ENCODE measurements at places on chromosomes 2 and 18.

DNA sequence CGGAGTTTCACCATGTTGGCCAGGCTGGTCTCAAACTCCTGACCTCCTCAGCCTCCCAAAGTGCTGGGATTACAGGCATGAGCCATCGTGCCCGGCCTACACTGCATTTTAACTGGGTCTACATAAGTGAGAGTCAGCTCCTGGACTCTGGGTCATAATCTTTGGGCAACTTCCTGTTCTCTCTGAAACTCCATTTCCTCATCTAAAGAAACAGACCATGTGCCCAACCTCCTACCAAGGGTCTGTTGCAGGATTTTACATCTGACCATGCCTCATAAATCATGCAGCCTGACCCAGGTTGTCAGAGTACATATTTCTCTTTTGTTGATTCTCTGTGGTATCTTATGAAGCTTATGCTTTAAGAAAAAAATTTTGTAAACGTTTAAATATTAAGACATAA, 280.4 kb downstream of the ALPK2 start:
- no peak for DNase-seq

DNA sequence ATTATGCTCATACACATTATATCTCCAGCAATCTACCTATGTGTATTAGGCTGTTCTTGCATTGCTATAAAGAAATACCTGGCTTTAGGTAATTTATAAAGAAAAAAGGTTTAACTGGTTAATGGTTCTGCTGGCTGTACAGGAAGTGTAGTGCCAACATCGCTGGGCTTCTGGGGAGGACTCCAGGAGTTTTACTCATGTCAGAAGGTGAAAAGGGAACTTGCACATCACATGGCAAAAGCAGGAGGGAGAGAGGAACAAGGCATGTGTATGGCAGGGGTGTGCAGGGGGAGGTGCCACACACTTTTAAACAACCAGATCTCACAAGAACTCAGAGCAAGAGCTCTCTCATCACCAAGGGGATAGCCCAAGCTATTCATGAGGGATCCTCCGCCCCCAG, 715.4 kb upstream of the ZEB2 start:
- DNase-seq = no peak

GRCh38 chr2:30716123-30716900, 90.9 kb downstream of the CAPN13 start:
- no peak for DNase-seq

DNA sequence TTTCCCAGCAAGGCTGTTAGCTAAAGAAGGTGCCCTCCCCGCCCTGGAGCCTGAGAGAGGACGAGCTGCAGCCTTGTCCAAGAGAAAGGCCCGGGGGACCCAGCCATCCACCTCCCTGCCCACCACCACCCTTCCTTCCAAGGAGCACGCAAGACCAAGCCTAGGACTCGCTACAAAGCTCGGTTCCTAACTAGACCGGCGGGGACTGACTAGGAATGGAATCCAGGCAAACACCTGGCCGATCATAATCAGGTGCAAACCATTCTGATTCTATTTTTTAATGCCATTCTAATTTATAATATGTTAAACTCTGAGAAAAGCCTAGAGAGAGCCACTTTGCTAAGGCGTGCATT, 19.7 kb upstream of the TUBB6 start:
- no peak for DNase-seq

- DNase-seq = no peak
These were observed 146.6 kb downstream of the VAPA start for GRCh38 chr18:10060469-10060782.

DNA sequence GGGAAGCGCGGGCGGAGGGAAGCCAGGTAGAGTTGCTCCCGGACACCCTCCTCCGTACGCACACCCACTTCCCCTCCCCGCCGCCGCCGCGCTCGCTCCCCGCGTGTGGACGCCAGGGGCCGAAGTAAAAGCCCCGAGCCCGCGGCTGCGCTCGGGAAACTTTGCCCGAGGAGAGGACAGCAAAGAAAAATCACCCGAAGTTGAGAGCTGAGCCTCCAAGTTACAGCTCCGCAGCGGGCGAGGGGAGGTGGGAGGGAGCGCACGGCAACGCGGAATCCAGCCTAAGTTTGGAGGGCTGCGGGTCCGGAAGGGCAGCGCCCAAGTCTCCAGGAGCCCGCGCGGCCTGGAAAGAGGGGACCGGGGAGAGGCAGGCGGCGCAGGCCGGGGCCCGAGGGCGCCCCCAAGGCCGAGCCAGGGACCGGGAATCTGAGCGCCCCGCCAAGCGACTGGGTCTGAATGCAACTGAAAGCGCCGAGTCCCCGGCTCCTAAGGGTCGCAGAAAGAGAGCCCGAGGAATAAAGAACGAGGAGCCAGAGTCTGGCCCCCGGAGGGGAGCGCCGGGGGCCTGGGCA, 706 bp upstream of the BCL11A start:
- no peak for DNase-seq

DNA sequence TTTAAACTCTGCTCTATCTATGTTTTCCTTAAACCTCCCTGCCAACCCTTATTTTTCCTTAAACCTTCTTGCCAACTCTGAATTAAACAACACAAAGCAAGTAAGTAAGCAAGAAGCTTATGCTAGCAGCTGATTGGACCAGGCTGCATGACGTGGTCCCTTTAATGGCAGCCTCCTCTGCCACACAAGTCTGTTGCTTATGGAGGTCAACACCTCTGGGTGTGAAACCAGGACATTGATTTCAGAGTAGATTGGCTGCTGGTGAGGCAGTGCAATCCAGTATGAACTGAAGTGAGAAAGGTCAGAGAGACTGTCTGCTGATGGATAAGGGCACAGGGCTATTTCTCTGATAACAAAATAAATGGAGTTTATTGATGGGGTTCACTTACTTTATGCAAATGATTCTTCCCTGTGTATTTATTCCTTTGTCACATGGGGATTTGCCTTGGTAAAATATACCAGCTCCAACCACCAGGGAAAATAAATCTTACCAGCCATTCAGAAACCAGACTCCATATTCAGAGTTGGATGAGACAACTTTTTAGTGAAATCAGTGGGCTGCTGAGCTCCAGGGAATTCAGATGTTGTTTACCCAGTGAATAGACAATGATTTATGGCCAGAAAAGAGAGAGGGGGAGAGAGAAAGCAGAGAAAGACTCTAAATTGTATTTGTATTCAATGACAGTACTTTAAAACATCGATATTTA, 112.2 kb upstream of the NCKAP5 start:
- DNase-seq = no peak

DNA sequence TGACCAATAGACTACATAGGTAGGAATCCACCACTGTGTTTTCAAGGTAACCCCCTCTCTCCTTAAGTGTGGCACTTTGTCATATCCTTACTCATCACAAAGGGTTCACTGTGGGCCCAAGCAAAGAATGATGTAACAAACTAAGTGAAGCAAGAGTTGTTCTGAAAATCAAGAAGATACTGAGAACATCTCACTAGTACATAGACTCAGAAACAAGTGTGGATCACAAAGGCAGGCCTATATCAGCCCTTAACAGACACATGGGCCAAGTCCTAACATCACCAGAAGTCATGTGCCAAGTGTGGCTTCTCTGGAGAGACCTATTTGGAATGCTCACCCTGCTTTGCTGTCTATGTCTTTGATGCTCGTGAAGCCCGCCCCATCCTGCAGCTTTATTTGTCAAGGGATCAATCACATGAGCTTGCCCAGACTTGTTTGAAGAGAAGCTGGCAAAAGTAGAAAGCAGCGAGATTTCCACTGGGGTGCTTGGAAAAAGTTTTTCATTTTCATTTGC, 131.2 kb upstream of the TTC39C start:
- DNase-seq = no peak

DNA sequence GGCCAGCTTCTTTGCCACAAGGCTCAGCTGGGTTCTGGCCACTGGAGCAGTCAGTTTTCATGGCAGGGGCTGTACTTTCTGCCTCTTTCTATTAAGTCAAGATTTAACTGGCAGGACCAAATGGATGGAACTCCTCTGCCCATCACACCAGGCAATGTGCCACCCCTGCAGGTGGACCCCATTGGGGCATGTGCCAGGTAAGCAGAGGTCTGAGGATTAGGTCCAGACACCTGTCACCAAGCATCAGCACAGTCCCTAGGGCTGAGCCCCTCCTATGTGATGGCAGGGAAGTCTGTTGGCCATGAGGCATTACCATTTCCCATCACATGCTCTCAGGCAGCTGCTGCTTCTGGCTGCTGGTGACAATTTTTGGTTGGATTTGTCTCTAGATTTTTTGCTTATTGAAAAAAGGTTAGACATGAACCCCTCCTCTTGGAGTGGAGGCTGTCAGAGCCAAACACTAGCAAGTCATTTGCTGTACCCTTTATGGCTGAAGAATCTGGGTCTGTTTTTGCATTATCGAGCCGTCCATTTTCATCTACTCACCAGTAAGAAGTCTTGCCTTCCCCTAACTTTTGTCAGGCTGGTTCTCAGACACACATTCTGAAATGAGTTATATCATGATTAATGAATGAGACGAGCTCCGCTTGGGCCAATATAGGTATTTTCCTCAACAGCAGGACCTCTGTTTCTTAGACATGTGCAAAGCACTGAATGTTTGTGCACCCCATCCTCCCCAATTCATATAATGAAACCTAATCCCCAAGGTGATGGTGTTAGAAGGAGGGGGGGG, 328.0 kb downstream of the TSN start:
- DNase-seq = no peak

- no peak for DNase-seq
These were observed 80.2 kb downstream of the EFEMP1 start for GRCh38 chr2:55843096-55843993.

DNA sequence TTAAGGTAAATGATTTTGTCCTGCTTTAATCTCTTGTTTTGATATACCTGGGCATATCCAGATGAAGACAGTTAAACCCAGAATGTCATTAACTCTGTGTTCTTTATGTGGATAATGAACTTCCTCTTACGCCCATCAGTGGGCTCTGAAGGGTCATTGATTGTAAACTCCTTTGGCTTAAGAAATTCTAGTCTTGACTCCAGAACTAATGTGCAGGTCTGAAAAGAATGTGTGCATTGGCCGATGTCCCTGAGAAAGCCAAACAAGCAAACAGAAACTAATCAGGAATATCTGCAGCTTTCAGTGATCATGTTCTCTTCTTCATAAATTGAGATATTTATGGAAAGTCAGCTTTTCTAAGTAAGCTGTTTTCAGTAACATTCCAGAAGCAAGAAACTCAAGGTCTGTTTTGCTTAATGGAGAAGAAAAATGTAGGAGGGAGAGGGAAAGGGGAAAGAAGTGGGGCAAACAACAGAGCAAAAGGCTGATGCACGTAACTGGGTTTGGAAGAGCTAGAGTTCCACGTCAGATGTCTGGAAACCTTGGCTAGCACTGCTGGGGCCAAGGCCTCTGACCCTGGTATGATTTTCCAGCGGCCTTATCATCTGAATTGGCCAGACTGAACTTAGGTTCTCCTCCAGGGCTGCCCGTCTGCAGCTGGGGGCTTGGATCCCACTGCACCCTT, 61.3 kb upstream of the FHL2 start:
- DNase-seq = no peak

GRCh38 chr2:19722531-19722971, 179.2 kb downstream of the TTC32 start:
- no peak for DNase-seq

DNA sequence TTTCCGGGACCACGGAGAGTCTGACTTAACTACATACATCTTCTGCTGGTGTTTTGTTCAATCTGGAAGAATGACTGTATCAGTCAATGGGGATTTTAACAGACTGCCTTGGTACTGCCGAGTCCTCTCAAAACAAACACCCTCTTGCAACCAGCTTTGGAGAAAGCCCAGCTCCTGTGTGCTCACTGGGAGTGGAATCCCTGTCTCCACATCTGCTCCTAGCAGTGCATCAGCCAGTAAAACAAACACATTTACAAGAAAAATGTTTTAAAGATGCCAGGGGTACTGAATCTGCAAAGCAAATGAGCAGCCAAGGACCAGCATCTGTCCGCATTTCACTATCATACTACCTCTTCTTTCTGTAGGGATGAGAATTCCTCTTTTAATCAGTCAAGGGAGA, 23.1 kb downstream of the ICOS start:
- DNase-seq = no peak

DNA sequence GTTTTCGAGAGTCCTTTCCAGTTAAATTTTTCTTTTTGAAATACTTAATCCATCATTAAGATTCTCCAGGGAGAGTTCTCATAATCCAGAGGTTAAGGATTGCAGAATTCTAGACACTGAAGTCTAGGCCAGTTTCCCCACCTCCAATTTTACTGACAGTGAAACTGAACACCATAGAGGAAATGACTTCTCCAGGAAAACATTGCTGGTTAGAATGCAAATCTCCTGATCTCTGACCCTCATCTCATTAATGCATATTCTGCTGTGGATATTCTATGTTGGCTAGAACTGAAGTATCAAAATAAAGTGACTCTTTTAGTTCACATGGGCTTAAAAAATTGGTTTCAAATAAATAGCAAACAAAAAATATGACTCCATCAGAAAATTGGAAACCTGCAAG, 105.8 kb upstream of the UGP2 start:
- no peak for DNase-seq

DNA sequence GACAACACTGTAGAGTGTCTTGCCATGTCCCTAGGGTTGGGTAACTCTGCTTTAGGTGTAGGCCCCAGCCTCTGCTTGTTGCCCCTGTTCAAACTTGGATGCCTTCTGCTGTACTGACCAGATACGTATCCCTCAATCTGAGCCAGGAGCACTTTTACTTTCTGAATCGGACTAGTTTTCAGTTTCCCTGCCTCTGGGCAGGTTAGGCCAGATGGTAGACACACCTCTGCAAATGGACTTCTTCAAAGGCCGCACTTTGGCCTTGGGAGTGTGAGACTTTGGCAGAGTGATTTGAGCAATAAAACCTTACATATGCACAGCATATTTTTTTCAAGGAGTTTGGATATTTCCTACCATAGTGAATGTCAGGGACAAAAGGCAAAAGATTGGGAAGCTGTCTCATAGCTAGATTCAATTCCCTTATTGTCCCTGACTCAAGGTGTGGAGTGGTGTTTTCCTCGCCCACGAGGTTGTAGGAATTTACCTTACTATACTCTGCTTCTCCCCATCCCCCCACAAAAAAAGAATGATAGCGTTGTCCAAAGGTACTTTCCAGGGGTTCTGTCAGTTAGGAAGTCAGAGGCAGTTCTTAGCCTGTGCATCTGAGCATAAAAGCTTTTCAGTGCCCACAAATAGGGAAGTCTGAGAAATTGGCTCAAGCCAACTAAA, 15.3 kb upstream of the PARD3B start:
- DNase-seq = no peak

GRCh38 chr18:7172611-7173010, 55.0 kb upstream of the LAMA1 start:
- no peak for DNase-seq

DNA sequence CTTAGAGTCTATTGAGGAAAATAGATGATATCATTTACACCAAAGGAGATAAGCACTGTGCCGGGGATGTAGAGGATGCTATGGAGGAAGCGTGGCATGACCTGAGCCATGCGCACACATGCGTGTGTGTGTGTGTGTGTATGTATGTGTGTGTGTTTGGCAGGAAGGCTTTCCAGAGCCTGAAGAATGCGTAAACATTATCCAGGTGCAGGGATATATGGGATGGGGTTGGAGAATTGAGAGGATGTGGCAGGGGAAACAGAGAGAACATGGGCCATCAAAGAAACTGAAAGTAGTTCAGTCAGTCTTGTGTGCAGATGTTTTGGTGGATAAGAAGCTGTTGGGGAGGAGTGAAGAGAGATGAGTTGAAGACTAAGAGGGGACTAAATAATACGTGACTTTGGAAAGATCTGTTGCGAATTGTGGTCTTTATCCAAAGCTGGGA, 9.3 kb upstream of the STAT1 start:
- DNase-seq = no peak

- DNase-seq = no peak
These were observed 525.5 kb downstream of the IRS1 start for GRCh38 chr2:226274143-226274542.

- no peak for DNase-seq
These were observed 32.5 kb downstream of the PTPN18 start for GRCh38 chr2:130388221-130388907.

- DNase-seq = no peak
These were observed 21.6 kb downstream of the CRIM1 start for GRCh38 chr2:36376992-36377738.

All from iPS DF 6.9 (cell line).